ENCODE measurements at places on chromosomes 4 and X. TPM values are rescaled to one million over a fixed set of nuclear protein-coding genes. Genes with fewer than 3 reads are reported as not detected.
A peak's percentile ranks its signal among the peaks of the same experiment; 100 is the strongest.

The DCHS2 gene
- not detected for total RNA-seq

The NWD2 gene
- total RNA-seq = not detected

The CTAG1B gene
- not detected for total RNA-seq

The NUDT10 gene
- not detected for total RNA-seq

The PASD1 gene
- not detected for total RNA-seq

The HSFX4 gene
- total RNA-seq = not detected

The SHISA3 gene
- total RNA-seq = not detected

- H3K27me3 ChIP-seq = no peaks in the 10 kb centered on the region
- no peak overlapping the region for H3K4me3 ChIP-seq
- no peaks in the 10 kb centered on the region for H3K4me1 ChIP-seq
- H3K36me3 ChIP-seq = peaks cover 13% of the 10 kb centered on the region
- no peak for DNase-seq
Observed at GRCh38 chr4:122739174-122739573, 6.7 kb downstream of the BBS12 start.

DNA sequence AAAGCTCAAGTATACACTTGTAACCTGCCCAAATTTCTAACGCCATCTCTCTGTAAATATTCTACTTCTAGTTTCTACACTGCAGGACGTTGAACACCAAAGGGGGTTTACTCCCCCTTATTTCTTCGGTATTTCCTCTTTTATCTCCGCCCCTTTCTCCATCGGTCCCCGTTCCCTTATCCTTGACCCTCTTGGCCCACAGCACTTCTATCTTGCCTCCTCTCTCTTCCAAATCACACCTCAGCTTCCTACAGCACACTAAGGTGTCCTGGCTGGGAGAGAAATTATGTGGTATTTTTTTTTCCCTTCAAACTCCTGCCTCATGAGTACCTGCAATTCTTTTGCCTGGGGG lies 715 bp downstream of the ZMAT1 start:
- peaks cover 4% of the 10 kb centered on the region for H3K4me1 ChIP-seq
- H3K4me3 ChIP-seq = peak overlapping the region; percentile 83
- no peaks in the 10 kb centered on the region for H3K36me3 ChIP-seq

- no peaks in the 10 kb centered on the region for H3K27me3 ChIP-seq
- H3K4me1 ChIP-seq = no peaks in the 10 kb centered on the region
- DNase-seq = no peak
- H3K27ac ChIP-seq = no peak overlapping the region
- H3K36me3 ChIP-seq = no peaks in the 10 kb centered on the region
- H3K4me3 ChIP-seq = no peak overlapping the region
Observed at GRCh38 chr4:149555146-149555545, 260.5 kb downstream of the IQCM start.

DNA sequence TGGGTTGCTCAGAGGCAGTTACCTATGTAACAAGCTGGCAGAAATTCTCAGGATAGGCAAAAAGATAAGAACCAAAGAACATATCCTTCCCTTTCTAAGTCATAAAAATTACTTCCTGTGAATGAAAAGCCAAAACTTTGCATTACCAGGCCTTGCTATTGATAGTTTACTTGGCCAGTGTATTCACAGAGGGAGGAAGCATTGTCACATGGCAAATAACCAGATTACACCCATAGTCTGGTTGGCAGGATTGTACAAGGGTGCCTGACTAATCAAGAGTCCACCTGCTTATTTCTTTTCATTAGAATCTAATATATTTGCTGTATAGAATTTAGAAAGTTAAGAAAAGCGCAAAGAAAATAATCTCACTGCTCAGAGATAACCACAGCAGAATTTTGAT lies 14.1 kb downstream of the XIAP start:
- H3K4me1 ChIP-seq = peaks cover 5% of the 10 kb centered on the region
- no peaks in the 10 kb centered on the region for H3K36me3 ChIP-seq
- H3K27ac ChIP-seq = no peak overlapping the region
- no peak overlapping the region for H3K4me3 ChIP-seq
- H3K27me3 ChIP-seq = no peaks in the 10 kb centered on the region

DNA sequence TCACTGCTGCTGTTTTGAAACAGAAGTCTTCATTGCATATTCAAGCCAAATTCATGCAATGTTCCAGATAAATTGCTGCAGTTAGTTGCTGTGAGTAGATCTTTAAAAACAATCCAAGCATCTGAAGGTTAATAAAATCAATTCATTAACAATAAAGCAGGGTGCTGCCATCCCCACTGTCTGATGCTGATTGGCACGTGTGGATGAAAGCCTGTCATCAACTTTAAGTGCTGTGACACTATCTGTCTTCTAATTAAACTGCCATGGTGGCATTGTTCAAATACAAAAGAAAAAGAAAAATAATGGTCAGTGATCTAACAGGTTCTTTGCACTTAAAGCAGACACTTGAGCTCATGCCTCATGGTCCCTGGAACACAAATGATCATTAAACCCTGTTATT lies 63.0 kb upstream of the MND1 start:
- no peaks in the 10 kb centered on the region for H3K36me3 ChIP-seq
- DNase-seq = no peak
- H3K4me1 ChIP-seq = no peaks in the 10 kb centered on the region
- H3K27me3 ChIP-seq = no peaks in the 10 kb centered on the region

GRCh38 chr4:56640621-56641493 lies 40.2 kb downstream of the HOPX start:
- H3K36me3 ChIP-seq = no peaks in the 10 kb centered on the region
- DNase-seq = no peak
- no peak overlapping the region for H3K4me3 ChIP-seq
- no peaks in the 10 kb centered on the region for H3K4me1 ChIP-seq
- peaks cover 2% of the 10 kb centered on the region for H3K27me3 ChIP-seq
- H3K27ac ChIP-seq = no peak overlapping the region

DNA sequence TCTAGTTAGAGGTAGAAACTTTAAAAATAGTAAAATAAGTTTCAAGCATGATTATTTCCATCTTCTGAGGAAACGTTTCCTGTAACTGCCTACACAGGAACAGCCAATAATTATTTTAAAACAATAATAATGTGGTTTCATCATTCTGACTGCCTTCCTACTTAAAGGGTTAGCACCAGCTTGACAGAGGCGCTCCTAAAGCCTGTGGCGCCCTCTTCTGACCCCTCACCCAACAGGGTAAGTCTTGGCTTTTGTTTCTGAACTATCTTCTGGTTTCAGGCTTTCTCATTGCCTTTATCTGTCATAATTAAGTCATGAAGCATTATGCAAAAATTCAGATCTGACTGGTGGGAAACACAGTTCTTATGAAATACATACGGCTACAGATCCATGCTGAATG lies 96.7 kb downstream of the ITM2A start:
- no peaks in the 10 kb centered on the region for H3K27me3 ChIP-seq
- H3K4me1 ChIP-seq = peaks cover 23% of the 10 kb centered on the region
- peak overlapping the region; percentile 50 for H3K27ac ChIP-seq
- H3K4me3 ChIP-seq = peak overlapping the region; percentile 54
- H3K36me3 ChIP-seq = no peaks in the 10 kb centered on the region

DNA sequence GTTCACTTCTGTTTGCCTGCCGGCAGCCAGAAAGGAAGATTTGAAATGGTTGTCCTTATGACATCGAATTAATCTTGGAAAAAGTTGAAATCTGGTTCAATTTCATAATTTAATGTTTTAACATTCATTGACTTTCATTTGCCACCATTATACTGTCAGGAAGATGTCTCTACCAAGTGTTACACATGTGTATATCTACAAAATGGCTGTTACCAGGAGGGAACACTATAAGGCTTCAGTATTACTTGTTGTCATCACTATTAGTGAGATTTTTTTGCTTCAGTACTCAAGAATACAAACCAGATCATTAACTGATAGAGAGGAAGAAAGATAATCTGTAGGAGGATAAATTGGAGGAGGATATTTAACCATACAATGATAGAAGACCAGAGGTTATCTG lies 71.2 kb downstream of the TSPAN7 start:
- H3K4me1 ChIP-seq = no peaks in the 10 kb centered on the region
- no peaks in the 10 kb centered on the region for H3K36me3 ChIP-seq

DNA sequence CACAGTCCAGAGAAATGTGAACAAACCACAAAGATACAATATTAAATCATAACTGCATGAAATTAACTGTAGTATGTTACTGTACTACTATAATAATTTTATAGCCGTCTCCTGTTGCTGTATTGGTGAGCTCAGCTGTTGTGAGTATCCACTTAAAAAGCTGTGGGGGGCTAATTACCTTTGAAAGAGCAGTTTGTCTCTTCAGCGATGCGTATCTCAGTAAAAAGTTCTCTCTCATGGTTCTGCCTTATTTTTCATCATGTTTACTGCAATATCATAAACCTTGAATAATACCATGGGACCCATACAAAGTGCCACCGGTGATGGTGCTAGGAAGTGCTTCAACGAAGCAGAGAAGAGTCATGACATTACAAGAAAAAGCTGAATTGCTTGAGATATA lies 8.4 kb upstream of the MSMO1 start:
- H3K27ac ChIP-seq = no peak overlapping the region
- no peaks in the 10 kb centered on the region for H3K27me3 ChIP-seq
- H3K4me1 ChIP-seq = no peaks in the 10 kb centered on the region
- H3K4me3 ChIP-seq = no peak overlapping the region

GRCh38 chrX:154136627-154137161 lies 7.3 kb upstream of the OPN1LW start:
- H3K4me3 ChIP-seq = peak overlapping the region; percentile 62
- peaks cover 18% of the 10 kb centered on the region for H3K4me1 ChIP-seq
- no peaks in the 10 kb centered on the region for H3K27me3 ChIP-seq

DNA sequence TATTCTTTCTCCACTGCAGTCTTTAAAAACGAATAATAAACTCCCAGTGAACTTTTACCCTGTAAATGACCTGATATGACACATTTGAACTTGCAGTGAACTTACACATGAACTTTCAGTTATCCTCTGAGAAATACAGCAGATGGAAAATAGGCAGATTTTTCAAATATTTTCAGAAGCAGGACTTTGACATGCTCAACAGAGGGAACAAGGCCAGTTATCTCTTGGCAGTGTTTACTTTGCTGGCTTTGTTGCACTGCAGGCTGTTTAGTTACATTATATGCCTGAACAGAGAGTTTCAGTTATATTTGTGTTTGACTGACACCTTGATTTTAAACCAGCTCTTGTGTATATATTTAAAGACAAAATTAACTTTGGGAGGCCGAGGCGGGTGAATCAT lies 47.6 kb upstream of the FGG start:
- no peaks in the 10 kb centered on the region for H3K4me1 ChIP-seq
- no peak for DNase-seq
- H3K27ac ChIP-seq = no peak overlapping the region
- H3K27me3 ChIP-seq = no peaks in the 10 kb centered on the region

GRCh38 chr4:167943872-167944505 lies 148.3 kb upstream of the ANXA10 start:
- no peak for DNase-seq
- no peaks in the 10 kb centered on the region for H3K27me3 ChIP-seq
- H3K36me3 ChIP-seq = no peaks in the 10 kb centered on the region
- H3K27ac ChIP-seq = no peak overlapping the region
- no peaks in the 10 kb centered on the region for H3K4me1 ChIP-seq
- H3K4me3 ChIP-seq = no peak overlapping the region
